ENCODE measurements at places on chromosomes 13 and 19. TPM values are rescaled to one million over a fixed set of nuclear protein-coding genes. Genes with fewer than 3 reads are reported as not detected.

Gene PEAK3
- total RNA-seq = not detected

Gene NCCRP1
- total RNA-seq = not detected

Gene SELENOW
- 147 TPM for total RNA-seq

Gene ZNF829
- 2.4 TPM for total RNA-seq

Gene IGFL1
- not detected for total RNA-seq

Gene NCR1
- total RNA-seq = not detected

Gene CLEC17A
- 0.28 TPM for total RNA-seq

Gene ZNF441
- total RNA-seq = 12.9 TPM

Gene CYP2A7
- not detected for total RNA-seq

Gene TRPM4
- total RNA-seq = 16.5 TPM

Gene CPT1C
- total RNA-seq = 29.2 TPM

Gene NDUFA11
- 254 TPM for total RNA-seq

Gene ARRDC2
- total RNA-seq = 4.0 TPM

Gene ZNF382
- total RNA-seq = 6.4 TPM

Gene ZNF320
- total RNA-seq = 8.1 TPM

Gene PMIS2
- not detected for total RNA-seq

Gene TSSK6
- total RNA-seq = 1.4 TPM

Gene LACC1
- 41.4 TPM for total RNA-seq

Gene GRK1
- total RNA-seq = under 0.01 TPM

Gene YJEFN3
- total RNA-seq = 0.57 TPM

Gene SMIM17
- total RNA-seq = 0.14 TPM

Gene INSR
- total RNA-seq = 31.3 TPM

Gene ZNF486
- 3.7 TPM for total RNA-seq

Gene SERPINE3
- total RNA-seq = not detected

Gene RFPL4A
- not detected for total RNA-seq

Gene SYNGR4
- total RNA-seq = not detected

Gene COX6B2
- under 0.01 TPM for total RNA-seq

Gene MOB3A
- 11.2 TPM for total RNA-seq

Gene PABPC3
- total RNA-seq = 0.09 TPM

Gene FCHO1
- total RNA-seq = 0.14 TPM

Gene HTR2A
- 3.1 TPM for total RNA-seq

Gene PGLYRP2
- total RNA-seq = not detected

Gene CD209
- total RNA-seq = not detected

Gene LILRB4
- total RNA-seq = not detected
